BJ (cell line): ENCODE measurements at places on chromosomes 2 and 18. TPM values are rescaled to one million over a fixed set of nuclear protein-coding genes. Genes with fewer than 3 reads are reported as not detected.
A peak's percentile ranks its signal among the peaks of the same experiment; 100 is the strongest.

DNA sequence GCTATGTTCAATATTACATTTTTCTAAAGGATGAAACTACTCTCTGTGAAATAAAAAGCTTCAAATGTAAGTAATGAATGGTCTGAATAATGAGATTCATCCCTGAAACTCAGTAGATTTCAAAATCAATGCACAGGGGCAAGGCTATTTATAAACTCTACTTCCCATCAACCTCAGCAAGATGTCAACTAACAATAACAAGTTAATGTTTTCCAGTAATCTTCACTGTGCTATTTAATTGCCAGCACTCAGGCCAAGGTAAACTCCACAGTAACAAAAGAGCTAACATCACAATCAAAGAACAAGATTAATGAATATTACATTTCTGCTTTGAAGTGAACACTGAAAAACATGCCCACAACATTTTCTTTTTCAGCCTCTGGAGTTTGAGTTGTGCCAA lies 144.3 kb upstream of the ZFP36L2 start:
- DNase-seq = no peak

GRCh38 chr2:199282309-199282708 lies 175.4 kb downstream of the SATB2 start:
- DNase-seq = no peak

The PLGLB2 gene
- 1.2 and 2.3 TPM in 2 replicates for polyA plus RNA-seq

DNA sequence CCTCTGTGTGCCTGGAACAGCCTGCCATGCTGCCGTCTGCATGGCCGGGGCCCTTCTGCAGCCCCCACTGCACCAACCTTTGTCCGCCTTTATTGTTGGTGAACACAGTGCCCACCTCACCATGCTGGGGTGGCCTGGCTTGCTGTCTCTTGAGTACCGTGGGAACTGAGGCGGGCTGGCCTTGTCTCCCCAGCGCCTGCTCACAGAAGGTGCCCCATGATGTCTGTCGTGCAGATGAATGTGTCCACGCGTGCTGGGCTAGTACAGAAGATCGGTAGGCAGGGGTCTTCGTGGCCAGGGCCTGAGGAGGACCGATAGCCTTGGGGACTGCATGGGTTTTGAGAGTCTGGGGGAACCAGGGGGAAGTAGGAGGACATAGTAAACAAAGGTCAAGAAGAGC lies 242.4 kb downstream of the LDLRAD4 start:
- DNase-seq = no peak

The SLC1A4 gene
- 51.0 and 80.7 TPM in 2 replicates for polyA plus RNA-seq

GRCh38 chr18:64330931-64331330 lies 182.0 kb upstream of the LINC00305 start:
- DNase-seq = no peak

DNA sequence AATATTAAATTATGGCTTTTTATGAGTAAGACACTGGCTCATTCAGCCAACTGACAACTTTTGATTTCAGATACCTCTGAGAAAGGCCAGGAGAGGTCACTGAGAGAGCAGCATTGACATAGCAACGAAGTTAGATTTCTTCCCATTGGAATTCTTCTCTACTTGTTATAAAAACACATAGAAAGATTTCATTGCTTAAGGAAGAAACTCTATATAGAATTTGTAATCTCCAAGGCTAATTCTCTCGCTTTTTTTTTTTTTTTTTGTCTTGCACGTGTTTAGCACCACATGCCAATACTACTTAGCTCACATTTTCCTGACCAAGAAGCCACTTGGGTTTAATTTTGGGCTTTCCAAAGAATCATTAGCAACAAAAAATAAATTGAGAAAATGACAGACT lies 233.7 kb downstream of the CALCRL start:
- DNase-seq = no peak

The AQP12B gene
- not detected in 2 replicates for polyA plus RNA-seq

The TTN gene
- not detected in 2 replicates for polyA plus RNA-seq

The PTPRM gene
- 149 TPM in 2 replicates for polyA plus RNA-seq

DNA sequence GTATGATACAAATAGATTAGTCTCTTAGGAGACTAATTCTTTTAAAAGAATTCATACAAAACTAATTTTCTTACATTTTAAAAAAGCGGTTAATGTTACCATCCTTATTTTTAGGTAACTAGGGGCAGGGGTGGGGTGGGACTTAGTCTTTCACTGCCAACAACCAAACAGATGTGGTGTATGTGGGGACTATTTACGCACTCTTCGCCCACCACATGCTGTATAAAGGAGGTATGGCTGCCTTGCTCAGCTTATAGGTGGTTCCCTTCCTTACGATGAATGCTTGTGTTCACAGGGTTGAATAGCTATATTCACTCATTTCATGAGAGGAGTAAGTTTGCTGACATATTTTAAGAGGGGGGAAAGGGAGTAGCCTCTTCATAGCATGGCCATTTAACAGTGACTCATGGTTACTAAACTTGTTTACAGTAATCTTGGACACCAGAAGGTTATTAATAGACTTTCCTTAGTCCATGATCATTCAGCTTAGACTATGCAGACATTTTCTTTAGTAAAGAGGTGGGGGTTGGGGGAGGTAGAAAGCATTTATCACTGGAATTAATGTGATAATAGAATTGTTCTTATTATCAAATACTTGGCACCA lies 61.8 kb downstream of the CAB39 start:
- DNase-seq = peak; percentile 78

The IL36B gene
- polyA plus RNA-seq = not detected in 2 replicates

The FEV gene
- polyA plus RNA-seq = not detected in 2 replicates

The AGXT gene
- polyA plus RNA-seq = not detected in 2 replicates

DNA sequence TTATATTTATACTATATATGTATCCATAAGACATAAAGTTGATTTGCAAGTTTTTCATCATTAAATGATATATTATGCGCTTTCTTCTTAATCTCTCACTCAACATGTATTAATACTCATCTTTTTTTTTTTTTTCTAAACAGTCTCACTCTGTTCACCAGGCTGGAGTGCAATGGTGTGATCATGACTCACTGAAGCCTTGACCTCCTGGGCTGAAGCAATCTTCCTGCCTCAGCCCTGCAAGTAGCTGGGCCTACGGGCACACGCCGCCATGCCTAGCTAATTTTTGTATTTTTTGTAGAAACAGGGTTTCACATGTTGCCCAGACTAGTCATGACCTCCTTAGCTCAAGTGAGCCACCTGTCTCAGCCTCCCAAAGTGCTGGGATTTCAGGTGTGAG lies 51.4 kb upstream of the MAP4K3 start:
- no peak for DNase-seq

- DNase-seq = no peak
These were observed 67.1 kb downstream of the RAB31 start for GRCh38 chr18:9775178-9775577.

The KCNG2 gene
- not detected in 2 replicates for polyA plus RNA-seq

- DNase-seq = no peak
These were observed 32.9 kb downstream of the RTP5 start for GRCh38 chr2:241902357-241902991.

DNA sequence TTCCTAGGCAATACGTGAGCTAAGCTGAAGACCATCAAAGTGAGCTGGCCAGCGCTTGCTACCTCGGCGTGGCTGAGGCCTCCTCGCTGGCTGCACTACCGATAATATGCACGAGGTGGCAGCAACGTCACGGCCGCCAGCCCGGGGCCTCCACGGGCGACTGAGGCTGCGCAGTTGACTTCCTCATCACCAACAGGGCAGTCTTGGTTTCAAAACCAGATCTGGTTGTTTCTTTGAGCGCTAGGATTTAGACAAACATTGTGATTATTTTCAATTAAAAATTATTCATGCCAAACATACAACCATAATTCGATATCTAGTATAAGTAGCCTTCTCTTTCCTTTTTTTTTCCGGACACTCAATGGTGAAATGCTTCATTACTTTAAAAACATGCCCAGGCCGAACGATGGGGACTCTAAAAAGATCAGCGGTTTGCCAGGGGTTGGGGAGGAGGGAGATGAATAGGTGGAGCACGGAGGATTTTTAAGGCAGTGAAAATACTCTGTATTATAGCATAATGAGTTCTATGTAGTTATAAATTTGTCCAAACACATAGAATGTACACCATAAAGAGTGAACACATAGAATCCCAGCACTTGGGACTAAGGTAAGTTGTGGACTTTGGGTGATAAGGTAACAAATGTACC lies 52.0 kb downstream of the CYBRD1 start:
- no peak for DNase-seq

- no peak for DNase-seq
These were observed 12.4 kb downstream of the DYM start for GRCh38 chr18:49447810-49448745.

DNA sequence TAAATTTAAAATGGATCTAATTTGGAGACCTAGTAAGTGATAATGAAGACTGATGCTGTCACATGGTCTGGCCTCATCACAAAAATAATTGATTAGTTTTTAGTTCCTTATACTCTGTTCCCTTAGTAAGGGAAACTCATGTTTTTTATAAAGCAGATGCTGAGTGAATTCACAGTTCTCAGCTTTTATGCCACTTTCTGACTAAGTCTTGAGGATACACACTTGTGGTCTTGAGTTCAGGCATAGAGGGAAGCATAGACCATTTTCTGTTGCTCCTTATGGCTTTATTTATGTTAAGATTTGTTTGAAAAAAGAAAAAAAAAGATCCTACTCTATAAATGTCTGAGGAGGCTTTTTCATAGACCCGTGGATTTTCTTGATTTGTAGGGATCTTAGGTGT lies 91.1 kb downstream of the MAP4K4 start:
- DNase-seq = no peak

DNA sequence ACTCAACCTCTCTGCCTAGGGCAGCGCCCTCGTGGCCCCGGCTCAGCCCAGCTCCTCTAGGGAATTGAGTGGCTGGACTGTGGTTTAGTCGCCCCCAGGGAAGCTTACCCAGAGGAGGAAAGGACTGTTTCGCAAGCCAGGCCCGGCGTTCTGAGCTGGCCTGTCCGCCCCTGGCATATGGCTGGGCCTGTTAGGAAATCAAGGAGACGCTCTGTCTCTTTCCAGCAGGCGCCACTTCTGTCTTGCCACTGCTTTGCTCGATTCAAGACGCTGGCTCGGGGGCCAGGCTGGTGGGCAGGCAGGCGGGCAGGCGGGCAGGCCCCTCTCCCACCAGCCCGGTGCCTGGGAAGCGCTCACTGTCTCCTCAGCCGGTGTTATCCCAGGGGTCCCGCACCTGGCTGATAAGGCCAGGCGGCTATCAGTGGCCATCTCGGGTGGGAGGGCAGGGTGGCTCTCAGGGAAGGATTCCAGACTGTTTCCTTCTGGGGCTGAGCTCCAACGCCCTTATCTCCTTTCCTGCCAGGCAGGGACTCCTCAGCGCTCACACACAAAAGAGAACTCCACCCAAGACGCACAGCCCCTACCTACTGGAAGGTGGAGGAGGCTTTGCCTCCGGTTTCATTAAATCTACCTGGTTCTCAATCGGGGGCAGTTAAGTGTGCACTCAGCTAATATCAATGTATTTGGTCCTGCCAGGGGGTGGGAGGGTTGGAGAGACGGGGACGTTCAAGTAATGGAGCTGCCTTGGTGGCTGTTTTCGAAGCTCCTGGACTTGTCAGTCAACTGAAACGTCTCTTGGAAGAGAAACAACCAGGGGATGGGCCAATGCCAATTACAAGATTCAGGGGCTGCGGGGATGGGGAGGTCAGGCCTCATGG lies 109.1 kb downstream of the SMAD7 start:
- DNase-seq = no peak

GRCh38 chr2:105598829-105599698 lies 145.6 kb upstream of the NCK2 start:
- DNase-seq = no peak

- DNase-seq = peak; percentile 47
These were observed 36.9 kb downstream of the EHD3 start for GRCh38 chr2:31270822-31271231.

GRCh38 chr2:175003875-175004729 lies 1.1 kb downstream of the CHN1 start:
- DNase-seq = no peak

The CCDC74A gene
- 9.2 and 14.1 TPM in 2 replicates for polyA plus RNA-seq

The C2orf72 gene
- 0.11 and 0.17 TPM in 2 replicates for polyA plus RNA-seq

The ZC3H8 gene
- polyA plus RNA-seq = 0.99 and 3.6 TPM in 2 replicates

DNA sequence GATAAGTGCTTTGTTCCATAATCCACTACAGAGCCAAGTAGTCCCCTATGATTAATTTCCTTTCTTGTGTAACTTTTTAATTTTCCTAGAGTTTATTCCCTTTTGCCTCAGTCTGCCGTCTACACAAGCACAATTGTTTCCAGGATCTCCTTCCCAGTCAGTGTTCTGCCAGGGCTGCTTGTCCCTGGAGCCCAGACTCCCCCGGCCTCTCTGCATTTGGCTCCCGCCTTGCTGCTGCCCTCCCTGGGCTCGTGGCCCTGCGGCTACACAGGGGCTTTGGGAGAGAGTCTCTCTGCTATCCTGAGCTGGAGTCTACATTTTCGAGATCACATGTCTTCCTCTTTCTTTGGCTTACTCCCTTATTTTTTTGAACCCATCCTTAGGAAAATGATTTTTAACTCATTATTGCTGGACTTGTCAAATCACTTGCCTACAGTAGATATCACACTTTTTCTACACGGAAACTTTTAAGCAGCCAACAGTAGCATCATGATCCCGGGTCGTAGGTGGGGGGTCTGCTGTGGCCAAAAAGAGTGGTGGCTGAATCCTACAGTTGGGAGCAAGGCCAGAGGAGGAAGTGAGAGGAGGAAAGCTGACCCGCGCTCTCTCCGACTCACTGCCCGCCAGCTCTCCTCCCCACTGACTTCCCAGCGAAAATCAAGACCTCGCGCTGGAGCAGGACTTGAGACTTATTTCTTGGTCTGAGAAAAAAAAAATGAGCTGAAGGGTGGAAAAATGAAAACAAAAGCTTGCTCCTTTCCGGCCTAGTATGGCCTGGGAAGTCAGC lies 9.4 kb downstream of the FBLN7 start:
- DNase-seq = no peak
